ENCODE measurements at places on chromosomes 4 and X.

- peak; percentile 35 for DNase-seq
Observed at GRCh38 chr4:119314356-119314755, 7.6 kb downstream of the FABP2 start.

DNA sequence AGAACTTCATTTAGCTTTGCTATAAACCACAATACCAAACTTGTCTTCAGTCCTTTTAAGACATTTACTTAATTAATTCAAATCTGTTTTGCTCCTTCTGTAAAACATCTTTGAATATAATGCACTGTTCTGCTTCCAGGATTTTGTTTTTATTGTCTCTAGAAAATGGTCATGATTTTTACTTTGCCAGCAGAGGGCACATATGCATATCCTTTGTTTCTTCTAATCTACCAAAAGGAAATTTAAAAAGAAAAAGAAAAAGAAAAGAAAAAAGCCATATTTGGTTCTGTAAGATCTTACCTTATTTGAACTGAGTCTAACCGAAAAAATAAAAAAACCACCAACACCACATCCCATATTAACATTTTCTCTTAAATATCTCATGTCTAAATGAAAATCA, 101.9 kb upstream of the CCSER1 start:
- peak; percentile 19 for DNase-seq

DNA sequence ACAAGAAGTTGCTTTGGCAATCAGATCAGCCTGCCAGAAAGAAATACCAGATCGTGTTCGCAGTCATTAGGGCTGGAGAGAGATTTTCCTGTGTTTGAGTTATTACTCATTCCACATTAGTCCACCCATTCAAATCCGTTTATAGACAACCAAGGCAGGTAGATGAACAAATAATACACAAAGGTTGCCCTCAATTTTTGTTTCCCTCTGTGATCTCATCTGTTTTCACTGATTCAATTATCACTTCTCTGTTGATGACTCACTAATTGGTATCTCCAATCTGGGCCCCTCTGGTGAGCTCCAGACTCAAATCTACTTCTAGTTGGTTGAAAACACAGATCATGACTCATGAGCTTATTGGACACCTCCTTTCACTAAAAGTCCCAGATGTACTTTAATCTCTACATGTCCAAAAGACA, 54.5 kb downstream of the CHM start:
- DNase-seq: no peak

DNA sequence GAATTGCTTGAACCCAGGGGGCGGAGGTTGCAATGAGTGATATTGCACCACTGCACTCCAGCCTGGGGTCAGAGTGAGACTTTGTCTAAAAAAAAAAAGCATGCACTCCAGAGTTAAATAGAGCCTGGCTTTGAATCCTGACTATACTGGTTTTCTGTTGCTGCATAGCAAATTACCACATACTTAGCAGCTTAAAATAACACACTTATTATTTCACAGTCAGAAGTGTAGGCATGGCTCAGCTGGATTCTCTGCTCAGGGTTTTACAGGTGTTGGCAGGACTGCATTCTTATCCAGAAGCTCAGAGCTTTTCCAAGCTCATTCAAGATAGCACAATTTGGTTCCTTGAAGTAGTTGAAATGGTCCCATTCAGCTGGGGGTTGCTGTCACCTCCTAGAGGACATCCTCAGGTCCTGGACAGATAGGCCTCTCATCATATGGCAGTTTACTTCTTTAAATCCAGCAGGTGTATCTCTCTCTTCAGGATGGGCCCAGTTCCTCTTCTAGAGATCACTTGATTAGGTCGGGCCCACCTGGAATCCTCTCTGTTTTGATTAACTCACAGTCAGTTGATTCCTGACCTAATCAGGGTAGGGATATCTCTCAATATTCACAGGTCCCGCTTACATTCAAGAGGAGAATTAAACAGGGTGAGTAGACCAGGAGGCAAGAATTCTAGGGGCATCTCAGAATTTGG, 26.8 kb downstream of the DOCK11 start:
- no peak for DNase-seq

DNA sequence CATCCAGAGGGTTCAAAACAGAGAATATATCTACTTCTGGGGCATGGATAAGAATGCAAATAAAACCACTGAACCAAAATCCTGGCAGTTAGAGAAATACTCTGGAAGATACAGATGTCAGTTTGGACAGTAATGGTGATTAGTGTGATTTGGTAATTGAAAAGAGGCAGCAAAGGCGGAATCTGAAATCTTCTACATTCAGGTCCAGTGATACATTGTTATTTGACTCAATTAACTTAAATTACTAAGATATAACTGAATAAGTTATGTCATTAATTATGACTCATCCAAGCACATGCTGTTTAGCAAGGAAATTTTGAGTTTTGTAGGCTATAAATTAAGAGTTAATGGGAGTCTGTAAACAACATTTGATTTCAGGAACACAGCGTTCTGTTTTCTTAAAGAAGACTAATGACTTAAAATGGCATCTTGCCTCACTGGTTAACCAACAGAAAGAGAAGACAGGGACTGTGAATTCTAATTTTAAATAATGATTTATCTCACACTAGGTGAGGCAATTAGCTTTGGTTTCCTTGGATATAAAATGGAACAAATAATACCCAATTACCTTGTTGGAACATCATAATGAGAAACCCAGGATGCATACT, 937.1 kb downstream of the PDHA2 start:
- no peak for DNase-seq

GRCh38 chrX:133412246-133412645, 3.0 kb downstream of the GPC4 start:
- no peak for DNase-seq

- DNase-seq: no peak
Observed at GRCh38 chr4:172410363-172410762, 597.2 kb downstream of the GALNTL6 start.

DNA sequence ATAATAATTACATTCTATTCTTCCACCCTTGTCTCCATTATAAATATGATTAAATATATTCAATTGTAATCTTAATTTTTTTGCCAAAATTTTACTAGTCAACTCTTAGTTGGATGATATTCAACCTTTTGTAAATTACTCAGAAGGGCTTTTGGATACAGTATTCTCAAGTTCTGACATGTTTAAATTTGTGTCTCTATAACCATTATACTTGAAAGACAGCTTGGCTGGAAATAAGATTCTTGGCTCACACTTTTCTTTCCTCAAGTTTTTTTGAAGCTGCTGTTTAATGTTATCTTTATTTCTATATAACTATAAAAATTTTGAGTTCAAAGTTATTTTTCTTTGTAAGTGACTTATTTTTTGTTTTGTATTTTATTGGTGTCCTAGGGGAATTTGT, 214.4 kb downstream of the ARAP2 start:
- no peak for DNase-seq

DNA sequence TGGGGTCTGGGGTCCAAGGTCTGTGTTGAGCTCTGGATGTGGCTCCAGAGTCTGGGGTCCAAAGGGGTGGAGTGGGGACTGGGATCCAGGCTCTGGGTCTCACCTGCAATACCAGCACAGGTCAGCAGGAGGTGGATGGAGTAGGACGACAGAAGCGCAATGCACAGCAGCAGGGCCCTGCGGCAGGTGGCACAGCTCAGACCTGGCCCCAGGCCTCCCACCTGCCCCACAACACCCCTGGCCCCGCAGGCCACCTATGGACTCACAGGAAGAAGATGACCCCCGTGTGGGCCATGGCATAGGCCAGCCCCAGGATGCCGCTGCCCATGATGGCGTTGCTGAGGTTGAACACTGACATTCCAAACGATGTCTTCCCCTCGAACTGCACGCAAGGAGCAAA, 3.4 kb downstream of the SLC38A5 start:
- DNase-seq: no peak

GRCh38 chr4:106238820-106239420, 77.1 kb downstream of the TBCK start:
- peak; percentile 20 for DNase-seq

DNA sequence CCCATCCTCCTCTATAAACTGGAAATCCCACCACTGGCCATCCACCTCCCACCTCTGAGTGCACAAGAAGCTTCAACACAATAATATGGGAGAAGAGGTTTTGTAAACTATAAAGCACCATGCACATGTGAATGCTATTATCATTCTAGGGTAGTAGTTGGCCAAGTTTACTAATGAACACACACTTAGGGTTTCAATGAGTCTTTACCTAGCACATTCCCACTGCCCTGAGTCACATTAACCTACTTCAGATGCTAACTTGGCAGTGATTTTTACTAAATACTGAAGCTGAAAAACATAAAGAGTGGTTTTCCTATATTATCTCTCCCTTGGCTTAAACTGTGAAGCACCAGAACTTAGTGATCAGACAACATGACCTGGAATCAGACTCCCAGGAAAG, 93.9 kb downstream of the SH3KBP1 start:
- no peak for DNase-seq

DNA sequence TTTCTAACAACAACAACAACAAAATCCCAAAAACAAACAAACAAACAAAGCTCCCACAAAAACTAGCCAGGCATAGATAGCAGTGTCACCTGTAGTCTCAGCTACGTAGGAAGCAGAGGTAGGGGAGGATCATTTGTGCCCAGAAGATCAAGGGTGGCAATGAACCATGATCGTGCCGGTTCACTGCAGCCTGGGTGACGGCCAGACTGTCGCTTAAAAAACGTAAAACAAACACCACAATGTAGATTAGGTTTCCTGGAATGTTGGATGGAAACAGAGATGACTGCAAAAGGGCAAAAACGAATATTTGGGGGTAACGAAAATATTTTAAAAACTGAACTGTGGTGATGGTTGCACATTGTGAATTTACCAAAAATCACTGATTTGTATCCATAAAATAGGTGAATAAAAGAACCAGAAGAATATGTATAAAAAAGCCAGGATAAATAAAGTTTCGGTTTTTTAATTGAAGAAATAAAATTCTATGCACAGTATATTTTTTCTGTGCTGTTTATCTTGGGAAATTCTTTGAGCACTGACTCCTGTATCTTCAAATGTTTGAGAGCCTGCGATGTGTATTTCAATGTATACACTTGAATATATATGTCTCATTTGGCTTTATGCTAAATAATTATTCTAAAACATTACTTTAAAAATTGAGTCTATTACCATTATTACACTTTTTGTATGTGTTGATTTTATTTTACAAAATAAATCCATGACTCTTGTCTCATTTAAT, 1477.0 kb downstream of the PCDH7 start:
- DNase-seq: no peak

DNA sequence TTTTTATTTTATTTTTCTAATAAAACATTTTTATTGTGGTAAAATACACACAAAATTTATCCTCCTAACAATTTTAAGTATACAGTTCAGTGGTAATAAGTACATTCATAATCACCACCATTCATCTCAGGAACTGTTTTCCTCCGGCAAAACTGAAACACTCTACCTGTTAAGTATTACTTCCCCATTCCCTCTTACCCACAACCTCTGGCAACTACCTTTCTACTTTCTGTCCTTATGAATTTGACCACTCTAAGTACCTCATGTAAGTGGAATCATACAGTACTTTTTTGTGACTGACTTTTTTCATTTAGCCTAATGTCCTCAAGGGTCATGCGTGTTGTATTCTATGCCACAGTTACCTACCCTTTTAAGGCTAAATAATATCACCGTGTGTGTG, 21.1 kb upstream of the HSFX4 start:
- no peak for DNase-seq

GRCh38 chr4:41236032-41236431, 20.7 kb upstream of the UCHL1 start:
- no peak for DNase-seq

- no peak for DNase-seq
Observed at GRCh38 chrX:69196666-69197065, 31.4 kb upstream of the PJA1 start.

DNA sequence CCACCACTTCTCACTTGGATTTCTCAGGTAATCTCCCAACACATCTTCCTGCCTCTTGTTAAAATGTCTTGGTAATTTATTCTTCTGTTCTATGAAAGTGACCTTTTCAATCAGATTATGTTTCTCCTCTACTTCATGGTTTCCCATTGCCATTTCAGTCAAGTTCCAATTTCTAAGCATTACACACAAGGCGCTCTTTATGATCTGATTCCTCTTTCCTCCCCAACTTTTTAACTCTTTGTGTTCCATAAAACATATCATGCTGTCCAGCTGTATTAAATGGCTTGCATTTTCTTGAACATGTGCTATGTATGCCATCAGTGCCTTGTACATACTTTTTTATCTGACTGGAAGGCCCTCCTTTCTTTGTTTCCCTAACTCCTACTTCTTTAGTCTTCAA, 13.1 kb upstream of the ART3 start:
- no peak for DNase-seq

- no peak for DNase-seq
Observed at GRCh38 chr4:55524844-55525571, 21.7 kb downstream of the CLOCK start.

DNA sequence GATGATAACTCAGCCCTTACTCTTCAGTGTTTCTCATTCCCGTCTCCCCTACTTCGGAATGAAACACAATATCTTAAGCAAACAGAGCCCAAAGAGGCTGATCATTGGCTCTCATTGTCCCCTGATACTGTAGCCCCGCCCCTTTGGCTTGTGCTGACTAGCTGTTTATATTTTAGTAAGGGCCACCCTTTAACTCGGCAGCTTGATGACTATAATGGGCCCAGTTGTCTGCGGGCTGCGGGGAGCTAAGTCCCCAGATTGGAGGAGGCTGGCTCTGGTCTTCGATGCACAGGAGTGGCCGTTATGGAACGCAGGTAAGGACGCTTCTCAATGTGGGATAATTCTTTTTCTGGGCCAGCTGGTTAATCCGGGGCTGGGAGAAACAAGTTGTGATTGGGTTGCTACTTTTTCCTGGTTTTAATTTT, at the start of gene TRIM2:
Gene TRIM2 (plus strand): TSS at position 197 of the 425 bp plus-strand sequence. CDS start 88 bp downstream, at position 285.
- DNase-seq: peak; percentile 86

DNA sequence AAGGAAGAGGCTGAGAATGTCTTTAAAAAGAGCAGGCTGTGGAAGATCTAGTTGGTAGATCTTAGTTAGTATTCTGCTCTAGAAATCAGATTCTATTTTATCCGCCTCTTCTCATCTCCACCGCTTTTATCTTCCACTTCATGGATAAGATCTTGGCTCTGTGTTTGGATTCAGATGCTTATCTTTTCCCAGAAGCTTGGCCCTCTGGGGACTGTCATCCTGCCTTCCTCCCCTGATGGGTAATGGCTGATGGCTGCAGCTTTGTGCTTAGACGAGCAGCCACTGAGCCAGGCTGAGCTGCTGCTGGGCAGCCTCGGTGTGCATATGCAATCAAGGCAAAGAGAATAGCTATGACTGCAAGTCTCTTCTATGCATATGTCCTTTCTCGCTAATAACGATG, 23.5 kb downstream of the TRIML1 start:
- no peak for DNase-seq

GRCh38 chr4:13656569-13657405, 29.3 kb upstream of the BOD1L1 start:
- peak; percentile 81 for DNase-seq

DNA sequence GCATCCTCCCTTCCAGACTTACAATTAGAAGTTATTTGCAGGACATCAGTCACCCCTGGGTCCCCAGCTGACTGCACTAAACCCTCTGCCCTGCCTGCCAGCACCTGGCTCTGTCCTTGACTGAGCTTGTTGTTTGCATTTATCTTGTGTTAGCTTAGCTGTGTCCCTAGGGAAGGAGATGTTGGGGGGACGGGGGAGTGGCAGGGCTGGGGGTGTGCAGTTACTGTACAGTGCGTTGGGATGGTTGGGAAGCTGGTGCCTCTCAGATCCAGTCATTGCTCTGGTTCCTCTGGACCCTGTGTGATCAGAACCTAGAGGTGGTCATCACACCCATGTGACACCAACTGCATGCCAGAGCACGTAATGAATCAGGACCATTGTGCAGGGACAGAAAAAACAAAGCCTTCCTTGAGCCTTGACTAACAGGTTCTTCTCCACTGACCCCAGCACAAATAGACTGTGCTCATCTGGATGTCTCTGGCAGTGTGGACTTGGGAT, 32.7 kb upstream of the PROM1 start:
- no peak for DNase-seq

Data from foreskin melanocyte (primary cell).